ENCODE measurements at places on chromosomes 6 and 20. TPM values are rescaled to one million over a fixed set of nuclear protein-coding genes. Genes with fewer than 3 reads are reported as not detected.

GRCh38 chr6:91637217-91637616, 1050.3 kb upstream of the MAP3K7 start:
- no peak for DNase-seq

- DNase-seq = no peak
These were observed 627 bp upstream of the RPP21 start for GRCh38 chr6:30344191-30344867.

The RAB44 gene
- not detected for total RNA-seq

GRCh38 chr6:46263707-46264086, 92.9 kb upstream of the ENPP5 start:
- no peak for DNase-seq

The TCP11 gene
- not detected for total RNA-seq

The GPX5 gene
- total RNA-seq = not detected

DNA sequence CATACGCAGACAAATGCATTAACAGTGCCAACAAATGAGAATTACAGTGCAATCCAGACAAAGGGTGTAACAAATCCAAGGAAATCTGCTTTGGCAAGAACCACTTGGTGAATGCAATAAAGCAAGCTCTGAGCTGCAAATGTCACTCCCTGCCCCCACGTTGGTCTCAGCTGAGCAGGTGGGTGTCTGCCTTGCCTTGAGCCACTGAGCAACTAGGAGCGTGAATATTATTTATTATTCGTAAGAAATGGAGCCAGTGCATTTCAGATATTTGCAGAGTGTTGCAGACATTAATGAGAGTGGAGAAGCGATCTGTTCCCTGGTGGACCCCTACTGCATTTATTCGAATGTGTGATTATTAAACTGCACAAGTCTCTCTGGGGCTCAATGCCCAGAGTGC, 36.6 kb upstream of the F13A1 start:
- DNase-seq = no peak

DNA sequence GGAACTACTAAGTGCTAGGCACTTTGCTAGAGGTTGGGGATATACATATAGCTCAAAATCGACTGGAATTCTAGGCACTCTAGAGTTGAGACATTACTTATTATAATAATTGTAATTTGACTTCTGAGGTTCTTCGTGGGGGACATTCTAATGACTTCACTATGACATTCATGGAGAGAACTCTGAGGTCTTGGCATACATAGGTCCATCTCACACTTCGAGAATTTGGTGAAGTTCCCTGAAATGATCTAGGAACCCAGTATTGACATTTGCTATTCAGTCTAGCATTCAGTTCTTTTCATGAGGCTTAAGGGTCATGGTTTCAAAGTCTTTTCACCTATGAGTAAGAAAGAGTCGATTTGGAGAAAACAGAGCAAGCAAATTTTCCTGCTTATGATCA, 446.6 kb upstream of the JAG1 start:
- no peak for DNase-seq

The GNAS-AS1 gene
- total RNA-seq = 1.7 TPM

DNA sequence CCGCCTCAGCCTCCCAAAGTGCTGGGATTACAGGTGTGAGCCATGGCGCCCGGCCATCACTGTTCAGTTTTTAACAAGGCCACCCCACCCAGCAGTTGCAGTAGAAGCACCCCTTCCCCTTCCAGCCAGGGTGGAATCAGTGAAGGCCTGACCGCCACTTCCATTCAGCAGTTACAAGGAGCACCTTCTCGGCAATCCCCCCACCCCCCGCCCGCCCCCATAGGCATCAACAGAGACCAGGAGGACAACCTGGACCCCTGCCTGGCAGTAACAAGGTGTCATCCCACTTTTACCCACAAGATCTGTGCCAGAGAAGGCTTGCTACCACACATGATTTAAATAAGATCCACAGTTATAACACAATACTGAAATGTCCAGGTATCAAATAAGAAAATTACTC, 23.1 kb downstream of the NCR2 start:
- DNase-seq = no peak

- DNase-seq = no peak
These were observed 26.2 kb downstream of the PLN start for GRCh38 chr6:118574051-118574865.

The GSTA3 gene
- total RNA-seq = not detected

DNA sequence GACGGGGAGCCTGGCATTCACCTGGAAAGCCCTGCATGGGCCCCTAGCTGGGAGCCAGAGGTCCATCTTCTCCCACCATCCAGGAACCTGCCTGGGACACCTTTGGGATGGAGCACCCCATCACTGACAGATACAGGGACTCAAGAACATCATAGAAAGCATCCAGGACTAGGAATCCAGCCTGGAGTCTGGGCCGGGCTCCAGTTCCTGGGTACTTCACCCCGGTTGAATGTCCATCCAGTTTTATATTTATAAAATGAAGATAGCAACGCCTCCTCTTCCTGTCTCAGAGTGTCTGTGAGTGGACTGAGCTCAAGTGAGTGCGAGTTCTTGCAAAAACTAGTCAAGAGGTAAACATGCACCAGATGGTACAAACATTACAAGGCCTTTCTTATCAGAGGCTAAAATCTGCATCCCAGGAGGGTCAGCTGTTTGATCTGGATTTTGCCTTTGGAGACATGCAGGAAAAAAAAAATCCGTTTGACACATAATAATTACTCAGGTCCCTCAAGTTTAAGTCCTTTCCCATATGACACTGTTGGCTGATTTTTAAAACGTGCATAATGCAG, 27.4 kb downstream of the ZC3H12D start:
- no peak for DNase-seq

- DNase-seq = no peak
These were observed 189.4 kb upstream of the RNF217 start for GRCh38 chr6:124772733-124773319.

The TRIM40 gene
- not detected for total RNA-seq

DNA sequence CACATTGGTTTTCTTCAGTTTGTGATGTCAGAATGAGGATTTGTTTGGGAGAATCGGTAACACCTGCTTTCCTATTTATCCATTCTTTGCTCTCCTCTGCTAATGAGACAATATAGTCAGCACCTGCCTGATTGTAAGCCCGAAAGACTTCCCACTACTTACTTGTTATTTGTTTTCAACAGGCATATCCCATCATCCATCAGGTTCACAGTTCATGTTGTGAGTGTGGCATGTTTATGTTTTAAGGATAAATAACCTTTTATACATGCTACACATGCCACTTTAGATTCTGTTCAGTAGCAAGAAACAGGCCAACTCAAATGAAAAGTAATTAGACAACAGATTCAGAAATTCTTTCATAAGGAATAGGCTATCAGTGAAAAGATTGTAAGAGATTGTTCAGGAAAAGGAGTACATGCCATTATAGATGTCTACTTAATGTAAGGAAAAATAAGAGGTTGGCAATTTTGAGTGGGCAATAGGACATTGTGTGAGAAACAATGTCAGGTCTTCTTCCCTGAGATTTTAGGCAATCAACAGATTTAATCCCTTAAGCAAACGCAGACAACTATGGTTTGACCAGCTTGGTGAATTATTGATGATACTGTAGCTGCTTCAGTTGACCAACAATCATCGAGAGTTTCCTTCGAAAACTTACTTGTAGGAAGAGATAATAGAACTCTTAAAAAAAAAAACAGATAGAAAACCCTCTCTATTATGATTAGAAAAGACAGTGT, 7.9 kb upstream of the GPRC6A start:
- DNase-seq = no peak

The TREM1 gene
- total RNA-seq = not detected

DNA sequence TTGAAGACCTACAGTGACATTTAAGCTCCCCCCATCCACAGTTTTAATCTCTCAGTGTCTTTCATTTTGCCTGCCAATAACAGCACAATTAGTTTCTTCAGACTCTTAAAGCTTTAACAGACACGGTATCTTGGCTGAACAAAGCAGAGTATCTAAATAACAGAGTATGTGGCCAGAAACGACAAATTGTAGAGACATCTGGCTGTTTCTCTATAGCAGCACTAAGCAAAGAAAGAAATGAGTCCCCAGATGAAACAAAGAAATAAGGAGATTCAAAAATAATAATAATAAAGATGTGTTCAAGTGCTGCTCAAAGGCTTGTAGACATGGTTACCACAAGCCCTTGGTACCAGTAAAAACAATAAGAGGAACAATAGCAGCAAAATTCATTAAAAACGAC, 97.8 kb upstream of the HDAC2 start:
- DNase-seq = no peak

GRCh38 chr6:88089708-88090107, 42.1 kb downstream of the SPACA1 start:
- no peak for DNase-seq

- no peak for DNase-seq
These were observed 147.4 kb upstream of the MLN start for GRCh38 chr6:33950891-33951889.

The LST1 gene
- total RNA-seq = 43.6 TPM

- no peak for DNase-seq
These were observed 120.4 kb downstream of the RNF144B start for GRCh38 chr6:18507561-18507960.

- DNase-seq = no peak
These were observed 81.7 kb downstream of the TAF4 start for GRCh38 chr20:61983965-61984364.

The SLC17A1 gene
- total RNA-seq = not detected

The OOEP gene
- not detected for total RNA-seq

DNA sequence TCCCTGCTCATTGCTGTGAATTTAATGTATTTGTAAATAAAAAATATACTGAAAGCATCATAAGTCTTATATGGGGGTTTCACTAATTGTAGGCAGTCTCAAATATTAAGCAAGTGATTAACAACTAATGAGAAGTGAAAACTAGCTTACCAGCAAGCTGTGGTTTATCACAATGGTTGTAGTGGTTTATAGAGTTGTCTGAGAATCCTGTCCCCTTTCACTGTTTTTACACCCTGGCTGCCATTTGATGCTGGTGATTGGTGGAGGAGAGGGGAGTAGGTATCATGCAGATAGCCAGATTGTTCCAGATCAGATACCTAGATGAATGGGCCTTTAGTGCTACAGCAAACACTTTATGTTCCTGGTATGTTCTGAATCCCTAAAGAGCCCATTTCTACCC, 6.0 kb downstream of the MKKS start:
- DNase-seq = no peak

DNA sequence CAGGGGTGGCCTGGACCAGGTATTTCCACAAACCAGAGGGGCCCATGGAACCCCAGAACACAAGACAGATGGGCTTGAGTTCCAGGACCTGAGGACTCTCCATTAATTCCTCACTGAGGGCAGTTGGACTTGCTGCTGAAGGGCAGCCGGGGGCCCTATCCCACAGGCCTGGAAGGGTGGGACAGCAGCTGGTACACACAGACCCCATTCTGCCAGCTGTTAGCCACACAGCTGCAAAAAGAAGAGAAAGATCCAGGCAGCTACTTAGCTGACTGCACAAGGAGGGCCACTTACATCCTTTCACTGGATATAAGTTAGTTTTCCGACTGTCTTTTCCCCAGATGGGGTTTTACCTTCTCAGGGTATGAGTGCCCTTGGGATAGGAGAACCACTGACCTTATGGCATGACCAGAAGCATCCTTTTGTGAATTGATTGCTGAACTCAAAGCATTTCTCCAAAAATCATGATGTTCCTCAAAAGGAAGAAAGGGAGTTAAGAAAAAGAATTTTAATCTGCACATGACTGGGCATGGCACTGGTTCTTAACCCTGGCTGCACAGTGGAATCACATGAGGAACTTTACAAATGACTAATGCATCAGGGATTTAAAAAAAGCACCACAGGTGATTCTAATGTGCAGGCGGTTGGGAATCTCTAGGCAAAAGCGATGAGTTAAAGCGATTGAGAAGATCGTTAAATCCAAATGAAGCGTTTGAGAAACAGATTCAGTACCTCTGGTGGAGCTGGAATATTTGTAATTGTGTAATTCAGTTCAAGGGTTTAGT, 199.4 kb downstream of the TFAP2A start:
- no peak for DNase-seq

The CYP24A1 gene
- total RNA-seq = not detected

GRCh38 chr6:3471711-3472110, 14.9 kb upstream of the SLC22A23 start:
- DNase-seq = no peak

GRCh38 chr6:84773431-84774156, 9.2 kb upstream of the TBX18 start:
- DNase-seq = peak; percentile 21

The FERMT1 gene
- total RNA-seq = 0.09 TPM

DNA sequence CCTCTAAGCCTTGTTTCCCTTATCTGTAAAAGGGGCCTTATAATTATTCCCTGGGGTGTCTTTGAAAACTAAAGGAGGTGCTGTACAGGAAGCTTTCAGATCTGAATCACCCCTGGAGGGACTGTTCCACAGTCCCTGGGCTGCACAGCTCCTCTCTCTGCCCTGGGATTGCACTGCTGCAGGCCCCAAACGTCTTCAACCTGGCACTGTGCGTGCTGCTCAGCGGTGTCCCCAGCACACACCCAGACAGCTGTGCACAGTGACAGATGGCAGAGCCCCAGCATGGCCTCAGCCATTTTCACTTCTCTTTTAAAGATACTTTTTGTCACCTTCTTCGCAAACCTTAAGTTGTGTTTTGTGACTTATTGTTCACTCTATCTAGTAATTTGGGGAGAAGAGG, 50.7 kb upstream of the INSM1 start:
- no peak for DNase-seq

- no peak for DNase-seq
These were observed 6.0 kb upstream of the DNMT3B start for GRCh38 chr20:32756156-32756555.

The KHDC1L gene
- total RNA-seq = not detected

The HSPA1L gene
- 2.0 TPM for total RNA-seq

DNA sequence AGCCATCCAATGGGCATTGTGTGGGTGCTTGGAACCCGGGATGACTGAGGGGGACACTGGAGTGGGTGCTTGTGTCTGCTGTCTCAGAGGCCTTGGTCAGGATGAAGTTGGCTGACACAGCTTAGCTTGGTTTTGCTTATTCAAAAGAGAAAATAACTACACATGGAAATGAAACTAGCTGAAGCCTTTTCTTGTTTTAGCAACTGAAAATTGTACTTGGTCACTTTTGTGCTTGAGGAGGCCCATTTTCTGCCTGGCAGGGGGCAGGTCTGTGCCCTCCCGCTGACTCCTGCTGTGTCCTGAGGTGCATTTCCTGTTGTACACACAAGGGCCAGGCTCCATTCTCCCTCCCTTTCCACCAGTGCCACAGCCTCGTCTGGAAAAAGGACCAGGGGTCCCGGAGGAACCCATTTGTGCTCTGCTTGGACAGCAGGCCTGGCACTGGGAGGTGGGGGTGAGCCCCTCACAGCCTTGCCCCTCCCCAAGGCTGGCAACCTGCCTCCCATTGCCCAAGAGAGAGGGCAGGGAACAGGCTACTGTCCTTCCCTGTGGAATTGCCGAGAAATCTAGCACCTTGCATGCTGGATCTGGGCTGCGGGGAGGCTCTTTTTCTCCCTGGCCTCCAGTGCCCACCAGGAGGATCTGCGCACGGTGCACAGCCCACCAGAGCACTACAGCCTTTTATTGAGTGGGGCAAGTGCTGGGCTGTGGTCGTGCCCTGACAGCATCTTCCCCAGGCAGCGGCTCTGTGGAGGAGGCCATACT, 49.4 kb downstream of the PYGB start:
- DNase-seq = no peak

GRCh38 chr6:151690303-151690702, 117.2 kb upstream of the ESR1 start:
- DNase-seq = peak; percentile 9
